ENCODE measurements at places on chromosomes 11 and 22.

DNA sequence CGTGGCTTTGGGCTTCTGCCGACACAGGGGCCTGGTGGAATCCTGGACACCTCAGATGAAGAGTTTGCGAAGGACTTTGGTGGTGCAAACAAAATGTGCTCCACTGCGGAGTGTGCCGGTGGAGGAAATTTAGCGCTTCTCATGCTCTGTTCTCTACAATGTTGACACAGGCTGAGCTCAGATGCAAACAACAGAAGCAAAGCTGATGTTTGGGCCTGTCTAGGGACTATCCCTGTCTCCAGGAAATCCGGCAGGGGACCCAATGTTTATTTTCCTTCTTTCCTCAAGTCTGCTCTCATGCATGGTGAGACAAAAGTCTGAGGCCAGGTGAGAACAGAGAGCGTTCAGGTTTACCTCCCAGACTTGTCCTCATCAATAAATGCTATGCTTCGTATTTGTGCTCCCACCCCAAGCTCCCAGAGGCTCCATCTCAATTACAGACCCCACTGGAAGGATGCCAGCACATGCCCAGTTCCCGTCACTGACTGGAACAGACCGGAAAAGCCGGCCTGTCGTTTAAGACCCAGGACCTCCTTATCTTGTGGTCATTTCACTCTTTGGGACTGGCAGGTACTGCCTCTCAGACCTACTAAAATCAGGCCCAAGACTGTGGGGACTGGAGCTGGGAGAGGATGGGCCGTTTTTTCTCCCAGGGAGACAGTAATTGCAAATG is 105.7 kb upstream of the B3GAT1 start:
- DNase-seq = no peak

GRCh38 chr22:16959345-16959930 is 48.6 kb downstream of the GAB4 start:
- DNase-seq = no peak

DNA sequence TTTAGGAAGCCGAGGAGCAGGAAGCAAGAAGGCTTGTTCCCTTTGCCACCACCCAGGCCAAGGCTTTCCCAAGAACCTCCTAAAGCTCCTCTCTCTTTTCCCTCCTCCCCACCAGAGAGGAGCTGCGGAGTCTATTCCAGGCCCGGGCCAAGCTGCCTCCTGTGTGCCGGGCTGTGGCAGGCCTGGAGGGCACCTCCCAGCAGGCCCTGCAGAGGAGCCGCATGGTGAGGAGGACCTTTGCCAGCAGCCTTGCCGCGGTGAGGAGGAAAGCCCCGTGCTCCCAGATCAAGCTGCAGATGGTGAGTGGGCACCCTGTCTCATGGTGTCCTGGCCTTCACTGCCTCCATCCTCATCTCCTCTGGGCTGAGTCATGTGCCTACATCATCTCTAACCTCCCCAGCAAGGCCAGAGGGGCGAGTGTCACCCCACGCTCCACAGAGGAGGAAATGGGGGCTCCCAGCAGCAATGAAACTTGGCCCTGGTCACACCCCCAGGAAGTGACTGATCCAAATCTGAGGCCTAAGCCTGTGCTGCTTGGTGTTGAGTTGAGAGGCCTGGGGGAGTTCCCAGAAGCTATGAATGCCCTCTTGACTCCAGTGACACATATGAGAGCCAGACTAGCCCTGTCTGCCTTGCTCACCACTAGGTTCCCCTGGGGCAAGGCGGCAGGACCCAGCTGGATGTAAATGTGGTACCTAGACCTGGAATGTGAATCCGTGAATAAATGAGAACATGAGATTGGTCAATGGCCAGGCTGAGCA is 104.2 kb downstream of the MYO18B start:
- DNase-seq = no peak

- DNase-seq = no peak
Observed at GRCh38 chr11:30364139-30364836, 41.4 kb downstream of the ARL14EP start.

- DNase-seq = no peak
Observed at GRCh38 chr22:37267661-37268413, 14.5 kb upstream of the CYTH4 start.

DNA sequence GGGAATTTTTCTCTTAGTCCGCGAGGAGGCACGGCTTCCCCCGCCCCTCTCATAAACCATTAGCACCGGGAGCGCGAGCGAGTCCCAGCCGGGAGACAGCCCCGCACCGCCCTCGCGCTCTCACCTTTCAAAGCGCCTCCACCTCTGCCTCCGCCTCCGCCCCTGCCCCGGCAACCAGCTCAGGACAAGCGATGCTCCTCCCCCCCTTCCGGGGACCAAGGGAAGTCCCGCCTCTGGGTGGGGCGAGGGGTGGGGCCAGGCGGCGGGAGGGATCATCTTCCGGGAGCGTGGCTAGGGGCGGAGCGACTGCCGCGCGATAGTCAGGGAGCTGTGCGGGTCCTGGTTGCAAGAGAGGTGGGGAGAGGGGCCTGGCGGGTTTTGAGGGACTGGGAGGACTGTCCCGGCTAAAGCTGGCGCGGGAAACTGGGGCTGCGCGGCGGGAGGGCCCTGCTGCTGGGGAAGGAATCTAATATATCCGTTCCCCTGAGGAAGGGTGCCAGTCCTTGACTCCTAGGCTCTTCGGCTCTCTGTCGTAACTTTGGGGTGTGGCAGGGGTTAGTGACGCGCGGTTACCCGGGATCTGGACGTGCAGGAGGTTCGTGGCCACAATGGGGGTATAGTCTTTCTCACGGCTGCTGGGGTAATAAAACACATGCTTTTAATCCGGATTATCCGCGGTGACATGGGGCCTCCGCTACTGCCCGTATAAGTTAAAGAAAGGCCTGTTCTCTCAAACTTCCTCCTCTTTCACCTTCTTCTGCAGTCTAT is at the start of the genes CCDC82 and JRKL:
TSS of gene CCDC82 (minus strand) at position 193 of the 768 bp plus-strand sequence. CDS start 5,165 bp downstream, outside the sequence.
TSS of gene JRKL (plus strand) at position 294 of the 768 bp plus-strand sequence. CDS start 637 bp downstream, outside the sequence.
- peak; percentile 98 for DNase-seq

GRCh38 chr11:45538939-45539338 is 126.5 kb downstream of the CHST1 start:
- no peak for DNase-seq

GRCh38 chr11:57085611-57086010 is 96.1 kb upstream of the LRRC55 start:
- DNase-seq = no peak

- DNase-seq = peak; percentile 81
Observed at GRCh38 chr22:49838771-49839717, 11.4 kb upstream of the BRD1 start.

DNA sequence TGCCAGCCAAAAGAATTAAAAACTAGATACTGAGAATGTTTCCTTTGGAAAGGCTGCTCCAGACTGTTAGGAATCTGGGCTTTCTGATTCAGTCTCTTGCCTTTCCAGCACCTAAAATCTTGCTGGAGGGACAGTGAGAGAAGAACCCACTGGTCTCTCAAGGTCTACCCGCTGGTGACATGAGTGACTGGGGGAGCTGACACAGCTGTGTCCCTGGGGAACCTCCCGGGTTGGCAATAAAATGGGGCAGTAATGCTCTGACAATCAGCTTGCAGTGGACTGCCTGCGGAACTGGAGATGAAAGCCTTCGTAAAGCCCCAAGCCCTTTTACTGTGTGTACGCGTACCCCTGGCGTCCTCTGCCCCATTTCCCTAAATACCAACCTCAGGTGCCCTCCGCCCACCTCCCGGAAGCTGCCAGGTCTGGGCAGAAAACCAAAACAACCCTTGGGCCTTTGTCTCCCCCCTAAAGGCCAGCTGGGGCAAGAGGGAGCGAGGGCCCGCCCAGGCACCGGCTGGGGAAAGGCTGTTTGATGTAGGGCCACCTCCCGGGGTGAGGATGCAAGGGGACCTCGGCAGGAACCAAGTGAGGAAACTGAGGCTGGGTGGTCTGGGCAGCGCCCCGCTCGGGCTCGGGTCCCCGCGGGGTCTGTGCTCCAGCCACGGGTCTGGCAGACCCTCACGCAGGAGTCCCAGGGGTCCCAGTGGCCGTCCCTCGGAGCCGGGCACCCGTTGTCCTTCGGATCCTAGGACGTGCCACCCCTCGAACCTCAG is 741 bp downstream of the CARS1 start:
- DNase-seq = peak; percentile 15

- DNase-seq = no peak
Observed at GRCh38 chr11:69636512-69637197, 4.3 kb upstream of the CCND1 start.

DNA sequence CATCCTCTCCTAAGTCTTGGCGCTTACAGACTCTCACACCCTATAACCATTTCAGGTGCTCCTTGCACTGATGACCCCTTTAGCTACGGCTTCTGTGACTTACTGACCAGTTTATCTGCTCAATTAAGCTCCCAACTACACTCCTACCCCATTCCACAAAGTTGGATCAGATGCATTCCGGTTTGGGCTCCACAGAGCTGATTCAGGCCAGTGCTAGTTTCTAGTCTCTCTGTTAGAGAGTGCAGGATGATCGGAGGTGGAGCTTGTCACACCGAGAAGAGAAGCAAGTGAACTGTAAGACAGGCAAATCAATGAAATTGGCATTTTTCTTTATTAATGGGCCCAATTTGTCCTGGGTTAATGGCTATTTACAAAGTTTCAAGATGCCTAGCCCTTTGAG is 436.8 kb upstream of the CADM1 start:
- DNase-seq = no peak

- DNase-seq = no peak
Observed at GRCh38 chr22:24996420-24996952, 44.0 kb downstream of the KIAA1671 start.

DNA sequence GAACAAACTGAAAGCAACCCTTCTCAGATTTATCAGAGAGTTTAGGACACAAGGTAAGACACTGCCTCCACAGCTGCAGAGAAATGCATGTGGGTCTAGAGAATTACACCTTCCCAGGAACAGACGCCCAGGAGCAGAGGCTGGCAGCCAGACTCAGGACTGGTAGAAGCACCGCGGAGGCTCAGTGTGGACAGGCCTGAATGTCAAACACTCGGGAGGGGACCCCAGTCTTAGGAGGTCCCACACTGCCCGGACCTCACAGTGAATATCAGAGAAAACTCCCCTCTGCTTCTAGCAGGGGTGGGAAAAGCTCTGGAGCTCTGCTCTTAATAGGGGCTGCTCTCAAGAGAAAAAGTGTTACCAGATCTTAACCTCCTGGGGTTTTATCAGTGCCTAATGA is 952.7 kb downstream of the BRD1 start:
- DNase-seq = no peak

DNA sequence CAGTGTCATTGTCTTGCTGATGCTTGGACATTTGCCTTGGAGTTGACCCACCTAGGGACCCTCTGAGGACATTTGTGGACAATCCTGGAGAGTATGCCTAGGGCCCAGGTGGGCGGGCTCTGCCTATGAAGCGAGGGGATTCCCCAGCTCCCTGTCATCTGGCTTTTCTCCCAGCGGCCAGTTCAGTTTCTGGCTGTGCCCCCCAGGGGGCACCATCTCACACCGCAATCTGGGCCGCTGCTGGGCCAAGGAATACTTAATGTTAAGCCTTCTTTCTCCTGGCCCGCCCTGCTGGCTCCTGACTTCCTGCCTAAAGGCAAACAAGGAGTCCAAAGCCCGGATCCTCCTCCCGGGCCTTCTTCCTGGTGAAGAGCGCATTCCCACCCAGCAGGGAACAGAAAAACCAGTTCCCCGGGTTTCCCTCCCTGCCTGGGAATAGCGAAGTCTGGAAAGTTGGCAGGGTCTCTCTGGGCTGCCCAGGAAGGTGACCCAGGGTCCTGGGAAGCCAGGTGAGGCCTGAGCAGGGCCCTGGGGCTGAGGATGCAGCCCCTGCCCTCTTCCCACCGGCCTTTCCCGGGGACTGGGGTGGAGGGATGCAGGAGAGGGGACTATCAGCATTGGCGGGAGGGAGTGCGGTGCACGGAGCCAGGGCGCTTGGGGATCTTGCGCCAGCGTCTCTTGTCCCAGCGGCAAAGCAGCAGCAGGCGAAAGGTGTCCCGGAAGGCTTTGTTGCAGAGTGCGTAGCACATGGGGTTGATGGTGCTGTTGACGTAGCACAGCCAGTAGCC is 11.9 kb downstream of the CHRM1 start:
- no peak for DNase-seq

DNA sequence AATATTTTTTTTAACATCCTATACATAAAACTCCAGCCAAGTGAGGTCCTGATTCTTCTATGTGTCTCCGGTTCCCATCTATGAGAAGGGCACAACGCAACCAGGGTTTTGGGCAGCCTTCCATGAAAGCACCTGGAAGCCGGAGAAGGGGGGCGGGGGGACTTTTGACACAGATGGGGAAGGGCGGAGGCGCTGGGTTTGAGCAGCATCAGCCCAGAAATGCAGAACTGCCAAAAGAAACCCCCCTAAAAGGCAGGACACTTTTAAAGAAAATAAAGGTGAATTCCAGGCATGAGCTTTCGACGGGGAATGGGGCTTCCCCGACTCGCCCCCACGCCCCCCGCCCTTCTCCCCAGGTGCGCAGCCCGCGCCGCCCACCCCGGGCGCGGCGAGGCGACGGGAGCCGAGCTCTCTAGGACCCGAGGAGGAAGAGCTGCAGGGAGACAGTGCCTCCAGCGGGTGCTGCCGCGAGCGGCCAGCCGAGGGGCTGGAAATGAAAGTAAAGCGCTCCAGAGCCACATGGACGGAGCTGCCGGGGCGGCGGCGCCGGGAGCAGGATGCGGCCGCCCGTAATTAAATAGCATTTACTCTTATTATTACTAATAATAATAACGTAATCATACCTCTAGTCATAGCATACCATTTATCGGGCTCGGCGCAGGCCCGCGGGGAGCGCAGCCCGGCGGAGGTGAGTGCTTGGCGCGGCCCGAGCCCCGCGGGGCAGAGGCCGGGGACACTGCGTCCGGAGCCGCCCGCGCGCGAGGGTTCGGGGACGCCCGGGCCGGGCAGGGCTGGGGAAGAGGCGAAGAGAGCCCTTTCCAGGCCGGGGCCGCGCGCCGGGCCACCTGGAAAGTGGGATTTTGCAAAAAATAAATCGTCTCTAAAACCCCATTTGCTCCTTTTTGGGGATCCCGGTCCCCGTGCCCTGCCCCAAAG is at the start of gene ZC3H7B:
TSS of gene ZC3H7B (plus strand) at position 441 of the 936 bp plus-strand sequence. CDS start 19,136 bp downstream, outside the sequence.
- DNase-seq = peak; percentile 69

DNA sequence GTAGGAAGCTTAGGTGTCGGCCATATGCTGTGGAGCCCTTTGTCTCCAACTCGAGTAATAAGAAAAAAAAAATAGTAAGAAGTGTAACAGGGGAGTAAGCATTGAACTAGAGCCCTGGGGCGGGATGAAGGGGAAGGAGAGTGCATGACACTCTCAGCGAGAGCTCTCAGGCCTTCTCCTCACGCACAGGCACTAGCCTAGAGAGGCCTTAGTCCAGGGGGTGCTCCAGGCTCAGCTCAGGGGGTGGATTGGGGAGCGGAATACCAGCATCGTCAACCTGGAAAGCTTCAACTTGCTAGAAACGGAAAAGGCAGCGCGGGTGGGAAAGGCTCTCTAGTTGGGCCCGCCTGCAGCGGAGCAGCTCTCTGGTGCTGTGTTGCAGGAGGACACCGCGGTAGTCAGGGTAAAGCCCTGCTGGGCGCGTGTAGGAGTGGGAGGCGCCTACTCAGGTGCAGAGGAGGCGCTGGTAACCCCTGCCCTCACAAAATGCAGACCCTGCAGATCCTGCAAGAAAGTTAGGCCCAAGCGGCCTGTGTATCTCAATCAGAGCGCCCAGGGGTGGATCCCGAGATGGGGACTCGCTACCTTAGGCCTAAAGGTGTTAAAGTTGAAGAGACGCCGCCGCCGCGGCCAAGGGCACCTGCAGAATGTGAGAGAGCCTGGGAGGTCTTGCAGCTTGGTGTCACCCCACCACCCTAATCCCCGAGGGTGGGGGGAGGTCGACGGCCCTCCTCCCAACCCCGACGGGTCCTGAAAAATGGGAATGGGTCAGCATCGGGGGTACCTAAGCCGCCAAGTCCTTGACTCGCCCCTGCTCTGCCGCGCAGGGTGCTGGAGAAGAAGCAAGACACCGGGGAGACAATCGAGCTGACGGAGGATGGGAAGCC is 2.8 kb downstream of the SLC17A6 start:
- no peak for DNase-seq

- no peak for DNase-seq
Observed at GRCh38 chr22:40498420-40499208, 128.2 kb downstream of the SGSM3 start.

GRCh38 chr11:111937844-111938243 is 701 bp downstream of the DIXDC1 start:
- no peak for DNase-seq
